Thymus (tissue), 14 donors: ENCODE measurements at places on chromosomes 5 and 9.

GRCh38 chr5:165127941-165128340, 1622.5 kb downstream of the MAT2B start:
- no peak overlapping the region for H3K27ac ChIP-seq
- no peaks in the 10 kb centered on the region for H3K4me1 ChIP-seq
- no peaks in the 10 kb centered on the region for H3K27me3 ChIP-seq
- no peak overlapping the region for H3K4me3 ChIP-seq
- no peak for DNase-seq

- H3K36me3 ChIP-seq, result no peaks in the 10 kb centered on the region
- no peaks in the 10 kb centered on the region for H3K4me1 ChIP-seq
- DNase-seq, result no peak
- H3K27me3 ChIP-seq, result no peaks in the 10 kb centered on the region
- no peak overlapping the region for H3K4me3 ChIP-seq
- no peak overlapping the region for H3K27ac ChIP-seq
Observed at GRCh38 chr9:34684145-34684544, 6.9 kb downstream of the CCL19 start.

DNA sequence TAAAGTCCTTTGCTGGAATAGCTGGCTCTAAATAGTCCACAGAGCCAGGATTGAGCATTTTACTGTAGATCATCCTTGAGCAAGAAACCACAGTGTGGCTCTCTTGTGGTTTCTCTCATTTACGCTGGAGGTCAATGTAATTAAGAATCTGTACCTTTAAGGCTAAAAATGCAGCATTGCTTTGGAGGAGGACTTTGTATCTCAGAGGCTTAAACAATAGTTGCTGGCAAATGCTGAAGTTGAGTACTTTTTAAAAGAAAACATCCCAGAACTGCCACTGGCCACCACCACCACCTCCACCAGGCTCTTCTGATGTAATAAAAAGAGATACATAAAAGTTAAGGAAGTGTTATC, 177.3 kb upstream of the ADAMTSL1 start:
- no peaks in the 10 kb centered on the region for H3K27me3 ChIP-seq
- H3K4me1 ChIP-seq, result no peaks in the 10 kb centered on the region
- no peak overlapping the region for H3K4me3 ChIP-seq
- no peak for DNase-seq

GRCh38 chr5:135225856-135226560, 173.0 kb downstream of the MACROH2A1 start:
- no peak overlapping the region for H3K4me3 ChIP-seq
- no peaks in the 10 kb centered on the region for H3K4me1 ChIP-seq
- DNase-seq, result no peak
- H3K36me3 ChIP-seq, result no peaks in the 10 kb centered on the region
- H3K27me3 ChIP-seq, result no peaks in the 10 kb centered on the region
